CD8-positive, alpha-beta T cell (primary cell): ENCODE measurements at places on chromosomes 6 and 20. TPM values are rescaled to one million over a fixed set of nuclear protein-coding genes. Genes with fewer than 3 reads are reported as not detected.

DNA sequence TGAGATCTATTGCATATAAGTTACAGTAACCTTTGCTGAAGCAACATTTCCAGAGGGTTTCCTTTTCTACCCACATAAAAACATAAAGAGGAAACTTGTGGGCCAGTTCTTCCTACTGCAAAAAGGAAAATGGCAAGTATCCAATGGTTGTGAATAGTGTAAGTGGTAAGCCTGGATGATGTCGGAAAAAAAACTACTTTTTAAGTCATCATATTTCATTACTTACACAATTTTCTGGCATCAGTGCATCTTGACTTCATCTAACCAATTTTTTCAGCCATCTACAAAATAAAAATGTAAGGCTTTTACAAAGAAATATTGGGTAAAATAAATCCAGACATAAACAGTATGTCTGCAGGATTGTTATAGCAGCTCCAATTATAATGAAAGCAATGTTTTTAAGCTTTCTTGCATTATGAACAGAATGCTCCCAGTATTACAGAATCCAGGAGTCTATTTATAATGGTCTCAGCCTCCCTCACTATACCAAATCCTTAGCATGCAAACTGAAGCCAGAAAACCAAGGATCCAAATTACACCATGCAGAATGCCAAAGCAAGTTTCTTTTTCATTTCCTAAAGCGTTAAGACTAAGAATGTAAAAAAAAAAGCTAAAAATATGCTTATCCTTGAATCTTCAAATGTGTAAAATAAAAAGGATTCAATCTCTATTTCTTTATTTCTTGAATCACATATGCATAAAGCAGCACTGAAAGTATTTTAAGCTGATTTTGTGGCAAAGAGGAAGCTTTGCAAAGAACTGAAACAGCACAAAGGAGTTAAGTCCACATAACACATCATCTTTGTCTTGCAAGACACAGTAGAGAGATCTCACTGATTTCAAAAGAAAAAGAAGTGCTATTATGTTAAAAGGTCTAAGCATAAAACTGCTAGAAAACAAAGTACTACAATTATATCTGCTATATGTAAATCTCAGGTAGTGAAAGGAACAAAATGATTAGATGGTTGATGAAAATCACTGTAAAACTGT, 126.8 kb upstream of the HMGCLL1 start:
- no peak for DNase-seq

- DNase-seq = no peak
Measured at GRCh38 chr6:139364302-139364981, 10.0 kb downstream of the CITED2 start.

- DNase-seq = no peak
Measured at GRCh38 chr6:158501360-158502262, 58.3 kb upstream of the TMEM181 start.

- DNase-seq = no peak
Measured at GRCh38 chr6:30845183-30845582, 39.1 kb upstream of the DDR1 start.

GRCh38 chr20:63252284-63252711, 2.0 kb downstream of the NKAIN4 start:
- DNase-seq = no peak

DNA sequence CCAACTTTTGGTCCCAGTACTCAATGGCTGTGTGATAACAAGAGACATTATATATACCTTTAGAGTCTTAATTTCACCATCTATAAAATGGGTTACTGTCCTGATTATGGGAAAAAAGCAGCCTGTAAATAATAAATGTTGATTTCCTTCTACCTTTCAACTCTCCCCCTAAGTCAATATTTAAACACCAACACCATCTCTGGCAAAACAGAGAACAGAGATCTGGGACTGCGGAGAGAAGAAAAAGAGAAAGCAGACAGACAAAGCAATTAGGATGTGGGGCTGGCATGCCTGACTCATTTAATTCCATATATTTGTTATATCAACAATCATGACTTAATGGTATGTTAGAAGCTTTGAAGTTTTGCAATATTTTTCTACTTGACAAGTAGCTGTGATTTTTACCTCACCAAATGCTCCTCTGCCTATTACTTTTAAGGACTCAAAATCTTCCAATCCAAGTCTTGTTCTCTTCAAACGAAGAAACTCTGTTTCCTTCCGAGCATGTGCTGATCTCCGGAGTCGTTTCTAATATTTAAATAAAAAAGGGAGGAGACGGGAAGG, 23.3 kb downstream of the STK38 start:
- no peak for DNase-seq

DNA sequence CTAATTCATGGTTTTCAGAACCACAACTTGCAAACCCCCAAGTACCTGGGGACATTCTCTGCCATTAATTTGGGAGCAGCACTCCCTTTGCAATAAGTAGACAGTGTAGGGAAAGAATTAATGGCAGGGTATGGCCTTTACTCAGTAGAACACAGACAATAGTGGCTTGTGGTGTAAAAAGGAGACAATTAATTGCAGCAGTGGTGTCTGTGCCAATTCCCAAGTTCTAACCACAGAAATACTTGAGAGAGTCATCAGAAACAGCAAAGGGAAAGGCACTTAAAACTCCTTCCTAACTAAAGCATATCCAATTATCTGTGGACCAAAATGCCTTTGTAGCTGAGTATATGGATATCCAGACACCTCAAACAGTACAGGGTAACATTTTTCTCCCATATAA, 257.6 kb upstream of the POU3F2 start:
- no peak for DNase-seq

GRCh38 chr6:142891454-142891853, 53.5 kb downstream of the HIVEP2 start:
- DNase-seq = no peak

DNA sequence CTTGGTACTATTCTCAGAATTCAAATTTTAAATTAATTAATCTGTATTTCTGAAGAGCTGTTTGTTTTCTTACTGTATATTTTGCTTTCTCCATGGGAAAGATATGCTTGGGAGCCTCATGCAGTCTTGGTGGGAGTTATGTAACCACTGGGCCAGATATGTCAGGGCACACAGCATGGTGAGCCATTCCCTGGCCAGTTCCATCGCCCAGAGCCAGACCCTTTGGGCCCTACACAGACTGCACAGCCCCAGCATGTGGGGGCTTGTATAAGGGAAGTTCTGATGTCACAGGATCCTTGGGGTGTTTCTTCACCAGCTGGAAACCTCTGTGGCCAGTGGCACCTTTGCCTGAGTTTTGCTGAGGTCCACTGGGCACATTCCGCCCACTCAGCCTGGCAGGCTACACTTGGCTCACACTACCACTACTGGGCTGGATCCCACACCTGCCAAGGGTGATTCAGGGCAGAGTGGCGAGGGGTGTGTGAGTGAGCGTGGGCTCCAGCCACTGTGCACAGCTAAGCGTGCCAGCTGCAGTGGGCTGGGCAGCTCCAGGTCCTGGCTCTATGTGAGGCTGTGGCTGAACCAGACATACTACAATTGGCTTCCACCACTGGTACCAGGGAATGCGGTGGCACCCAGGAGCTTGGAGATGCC, 293.5 kb downstream of the ARHGAP18 start:
- DNase-seq = no peak

GRCh38 chr6:157547112-157547511, 166.1 kb downstream of the ZDHHC14 start:
- no peak for DNase-seq

GRCh38 chr6:70663881-70664466, 3.7 kb upstream of the SMAP1 start:
- no peak for DNase-seq

DNA sequence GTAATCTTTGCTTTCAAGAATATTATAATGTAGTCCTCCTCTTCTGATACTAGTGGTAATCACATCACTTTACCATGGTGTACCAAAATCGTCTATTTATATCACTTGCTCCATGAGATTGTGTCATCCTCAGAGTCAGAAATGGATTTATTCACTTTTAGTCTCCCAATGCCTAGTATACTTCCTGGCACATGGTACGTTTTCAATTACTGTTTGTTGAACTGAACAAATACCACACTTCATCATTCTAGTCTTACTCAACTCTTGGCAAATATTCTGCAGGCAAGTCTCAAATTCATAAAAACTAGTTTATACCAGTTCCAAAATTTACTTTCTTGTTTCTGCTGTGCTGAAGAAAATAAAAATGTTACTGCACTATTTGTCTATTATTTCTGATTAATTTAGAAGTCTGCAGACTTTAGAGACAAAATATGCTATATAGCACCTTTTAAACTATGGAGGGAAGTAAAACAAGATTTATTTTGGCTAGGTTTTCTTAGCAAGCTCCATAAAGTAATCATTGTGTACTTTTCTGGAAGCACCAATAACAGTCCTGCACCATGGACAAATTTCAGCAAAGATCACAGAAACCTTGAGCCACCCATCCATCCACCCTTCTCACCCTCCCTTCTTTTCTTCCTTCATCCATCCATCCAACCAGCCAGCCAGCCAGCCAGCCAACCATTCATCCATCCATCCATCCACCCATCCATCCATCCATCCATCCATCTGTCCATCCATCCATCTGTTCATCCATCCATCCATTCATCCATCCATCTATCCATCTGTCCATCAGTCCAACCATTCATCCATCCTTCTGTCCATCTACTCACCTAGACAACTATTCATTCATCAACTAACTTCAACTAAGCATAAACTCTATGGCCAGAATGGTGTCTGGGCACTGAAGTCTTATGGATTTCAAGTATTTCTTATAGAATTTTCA, 102.1 kb upstream of the STMND1 start:
- no peak for DNase-seq

GRCh38 chr20:63765082-63765873, 25.7 kb downstream of the SLC2A4RG start:
- no peak for DNase-seq

DNA sequence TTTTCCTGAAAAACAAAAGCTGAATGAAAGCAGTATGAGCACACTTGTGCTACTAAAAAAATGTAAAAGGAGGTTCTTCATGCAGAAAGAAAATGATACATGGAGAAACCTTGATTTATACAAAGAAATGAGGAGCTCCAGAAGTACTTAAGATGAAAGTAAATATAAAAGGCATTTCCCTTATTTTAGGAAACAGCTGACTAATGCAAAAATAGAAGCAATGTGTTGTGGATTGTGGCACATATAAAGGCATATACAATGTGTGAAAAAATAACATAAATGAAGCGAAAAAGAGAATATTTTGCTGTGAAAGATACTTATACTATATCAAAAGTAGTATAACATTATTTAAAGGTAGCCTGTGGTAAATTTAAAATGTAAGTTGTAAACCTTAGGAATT, 41.2 kb upstream of the PHIP start:
- no peak for DNase-seq

DNA sequence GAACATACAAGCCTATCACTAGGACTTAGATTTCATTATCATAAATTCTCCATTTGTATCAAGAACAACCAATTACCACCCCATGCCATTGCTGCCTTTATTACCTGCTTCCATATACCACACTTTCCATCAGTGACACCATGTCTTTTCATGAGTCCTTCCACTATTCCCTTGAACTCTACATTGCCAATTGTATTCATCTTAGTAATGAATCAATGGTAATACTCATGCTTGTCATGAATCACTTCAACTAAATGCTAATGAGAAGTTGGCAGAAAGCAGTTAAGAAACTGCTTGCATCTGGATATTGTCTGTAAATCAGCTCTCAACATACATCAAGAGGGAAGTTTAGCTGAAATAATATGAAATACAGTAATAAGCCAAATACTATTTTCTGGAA, 61.2 kb upstream of the RNF217 start:
- DNase-seq = no peak

- no peak for DNase-seq
Measured at GRCh38 chr6:133314947-133315346, 73.8 kb downstream of the EYA4 start.

- DNase-seq = no peak
Measured at GRCh38 chr20:15965165-15965564, 608.1 kb downstream of the KIF16B start.

DNA sequence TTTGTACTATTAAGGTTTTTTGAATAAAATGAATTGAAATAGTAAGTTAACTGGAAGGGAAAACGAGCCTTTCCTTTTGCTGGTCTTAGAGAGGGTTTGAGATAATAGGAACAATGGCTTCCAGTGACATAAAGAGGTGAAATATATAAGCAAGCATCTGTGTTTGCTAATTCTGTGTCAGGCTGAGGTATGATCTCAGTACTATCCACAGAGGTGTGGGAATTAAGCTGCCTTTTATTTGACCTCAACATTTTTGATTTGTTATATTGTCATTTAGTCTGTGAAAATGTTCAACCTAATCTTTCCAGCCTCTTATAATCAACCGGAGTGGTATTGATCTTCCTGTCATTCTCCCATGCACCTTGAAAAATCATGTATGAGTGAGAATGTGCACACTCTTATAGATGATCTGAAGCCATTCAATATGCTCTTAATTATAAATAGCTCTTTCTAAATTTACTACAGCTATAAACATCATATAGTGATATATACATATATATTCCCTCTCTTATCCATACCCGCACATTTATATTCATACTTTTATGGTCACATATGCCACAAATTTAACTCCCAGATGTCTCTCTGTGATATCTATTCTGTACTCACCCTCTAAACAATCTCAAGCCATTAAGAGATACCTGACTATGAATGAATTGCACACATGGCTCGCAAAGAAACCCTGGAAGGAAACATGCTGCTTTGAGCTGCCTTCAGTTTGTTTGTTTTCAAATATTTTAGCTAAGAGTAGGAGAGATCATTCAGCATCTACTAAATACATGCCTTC, 754.7 kb upstream of the NRSN1 start:
- DNase-seq = no peak

DNA sequence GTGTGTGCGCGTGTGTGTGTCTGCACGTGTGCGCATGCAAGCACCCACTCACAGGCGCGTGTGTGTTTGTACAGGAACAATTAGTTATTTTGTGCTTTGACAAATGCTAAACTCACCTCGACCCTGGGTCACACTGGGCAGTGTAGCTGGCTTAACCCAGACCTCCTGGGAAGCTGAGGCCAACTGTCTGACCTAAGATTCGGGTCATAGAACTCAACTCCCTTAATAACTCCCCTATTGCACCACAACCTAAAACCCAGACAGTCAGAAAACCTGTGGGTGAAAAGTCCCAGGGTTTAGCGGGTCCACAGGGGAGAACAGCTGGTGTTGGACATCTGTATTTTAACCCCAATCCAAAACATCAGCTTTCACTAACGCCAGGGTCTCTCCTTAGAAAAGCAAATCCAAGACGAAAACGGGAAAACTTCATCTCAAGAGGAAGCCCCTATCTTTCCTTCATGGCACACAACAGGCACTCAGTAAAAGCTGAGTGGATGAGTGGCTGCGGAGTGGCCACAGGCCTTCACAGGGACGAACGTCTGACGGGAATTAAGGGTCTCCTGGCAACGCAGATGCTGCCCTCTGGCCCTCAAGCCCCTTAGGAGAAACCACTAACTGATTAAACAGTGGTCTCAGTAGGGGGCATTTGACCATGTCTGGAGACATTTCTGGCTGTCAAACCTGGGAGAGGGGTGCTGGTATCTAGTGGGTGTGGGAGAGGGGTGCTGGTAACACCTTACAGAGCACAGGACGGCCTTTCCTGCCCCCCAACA, 4.5 kb downstream of the PMEPA1 start:
- DNase-seq = no peak

TDRD6 gene
- total RNA-seq = not detected

SLC22A7 gene
- total RNA-seq = not detected

SCGN gene
- total RNA-seq = not detected

CDH26 gene
- total RNA-seq = 0.94 TPM

MYBL2 gene
- total RNA-seq = 1.1 TPM

TSBP1 gene
- not detected for total RNA-seq

CD83 gene
- total RNA-seq = 60.4 TPM
